ENCODE measurements at places on chromosomes 11 and 22. TPM values are rescaled to one million over a fixed set of nuclear protein-coding genes. Genes with fewer than 3 reads are reported as not detected.

DNA sequence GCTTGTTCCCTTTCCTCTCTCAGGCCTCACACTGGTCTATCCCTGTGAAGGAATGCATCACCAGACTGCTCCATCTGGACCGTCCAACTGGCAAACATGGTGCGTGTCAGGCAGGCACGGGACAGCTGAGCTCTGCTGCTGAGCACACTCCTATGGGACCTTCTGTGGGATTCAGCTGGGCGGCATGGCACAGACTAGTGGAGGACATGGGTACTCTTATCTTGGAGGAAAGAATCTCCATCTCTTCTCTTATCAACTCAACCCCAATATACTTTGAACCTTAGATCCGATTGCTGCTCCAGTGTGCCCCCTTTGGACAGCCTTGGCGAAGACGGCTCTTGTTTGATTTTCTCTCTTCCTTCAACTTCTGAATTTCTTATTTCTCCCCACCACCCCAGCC lies 593.6 kb downstream of the ETS1 start:
- DNase-seq, result peak; percentile 51

DNA sequence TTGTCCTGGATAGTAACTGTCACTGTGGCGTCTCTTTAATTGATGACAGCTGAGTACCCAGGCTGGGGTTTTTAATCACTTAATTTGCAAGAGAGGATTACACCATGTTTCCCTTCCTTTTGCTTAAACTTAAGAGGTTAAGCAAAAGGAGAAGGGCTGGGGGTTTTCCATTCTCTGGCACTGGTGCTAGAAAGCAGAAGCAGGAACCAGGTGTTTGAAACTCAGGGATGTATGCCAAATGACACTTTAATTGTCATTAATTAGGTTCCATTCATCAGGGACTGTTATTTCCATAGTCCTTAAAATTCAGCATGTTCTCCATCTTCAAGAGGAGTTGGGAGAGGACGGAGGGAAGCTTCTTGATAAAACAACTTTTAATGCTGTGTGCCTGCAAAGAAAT lies 746.2 kb downstream of the NELL1 start:
- no peak for DNase-seq

DNA sequence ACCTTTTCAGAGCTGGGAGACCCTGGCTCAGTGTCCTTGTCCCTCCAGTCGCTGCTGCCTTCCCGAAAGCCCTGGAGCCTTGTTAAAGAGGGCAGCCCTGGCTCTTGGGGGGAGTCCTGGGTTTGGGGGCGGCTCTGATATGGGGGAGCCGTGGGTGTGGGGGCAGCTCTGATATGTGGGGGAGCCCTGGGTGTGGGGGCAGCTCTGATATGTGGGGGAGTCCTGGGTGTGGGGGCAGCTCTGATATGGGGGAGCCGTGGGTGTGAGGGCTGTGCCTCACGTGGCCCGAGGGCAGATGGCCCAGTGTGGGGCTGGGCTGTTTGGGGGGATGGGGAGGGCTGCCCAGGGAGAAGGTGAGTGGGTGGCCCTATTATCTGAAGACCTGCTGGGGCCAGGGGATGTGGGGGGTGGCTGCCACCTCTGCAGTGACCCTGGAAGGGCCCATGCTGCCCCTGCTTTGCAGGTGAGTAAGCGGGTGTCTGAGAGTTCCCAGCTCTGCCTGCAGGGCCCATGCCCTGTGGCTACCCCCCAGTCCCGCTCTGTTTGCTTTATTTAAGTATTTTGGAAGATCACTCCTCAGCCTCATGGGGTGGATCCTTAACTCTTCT lies 30.9 kb upstream of the GRAMD4 start:
- peak; percentile 23 for DNase-seq

The NTM gene
- total RNA-seq, result 13.8 TPM

All from H9 (cell line).